Glutamatergic neuron (in vitro differentiated cells): ENCODE measurements at places on chromosomes 3 and 15. TPM values are rescaled to one million over a fixed set of nuclear protein-coding genes. Genes with fewer than 3 reads are reported as not detected.
A peak's percentile ranks its signal among the peaks of the same experiment; 100 is the strongest.

DNA sequence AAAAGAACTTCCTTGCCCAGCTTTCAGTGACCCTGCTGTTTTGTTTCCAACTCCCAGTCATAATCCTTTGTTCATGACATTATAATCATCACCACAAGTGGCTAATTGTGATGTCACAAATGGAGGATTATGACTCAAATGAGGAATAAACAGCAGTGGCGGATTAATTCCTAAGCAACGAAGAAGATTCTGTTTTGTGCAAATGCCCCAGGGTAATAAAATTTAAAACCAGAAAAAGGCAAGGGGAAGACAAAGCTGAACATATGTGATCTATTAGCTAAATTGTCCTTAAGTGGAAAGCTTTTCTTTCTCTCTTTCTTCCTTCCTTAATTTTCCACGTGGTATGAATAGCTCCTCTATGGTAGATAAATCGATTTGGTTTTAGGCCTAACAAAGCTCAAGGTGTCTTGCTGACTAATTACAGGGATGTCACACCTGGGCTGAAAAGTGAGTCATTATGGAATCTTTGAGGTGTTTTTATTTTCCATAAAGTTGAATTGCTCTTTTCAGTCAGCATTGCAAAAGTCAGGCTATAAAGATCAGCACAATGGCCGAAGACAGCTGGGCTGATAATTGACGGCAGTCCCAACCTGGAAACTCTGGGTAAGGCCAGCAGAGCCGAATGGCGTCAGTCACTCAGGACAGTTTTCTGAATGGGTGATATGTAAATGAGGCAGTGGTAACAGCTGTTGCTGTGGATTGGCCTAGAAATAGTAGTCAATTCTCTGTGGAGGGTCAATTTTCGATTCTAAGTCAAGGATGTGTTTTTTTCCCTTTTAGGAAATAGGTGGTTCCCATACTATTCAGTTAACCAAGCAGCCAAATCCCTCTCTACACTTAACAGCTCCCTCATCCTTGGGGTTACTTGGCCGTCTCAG, 121.5 kb downstream of the PTPRG start:
- peak overlapping the region; percentile 43 for H3K4me3 ChIP-seq
- H3K27ac ChIP-seq: peak overlapping the region; percentile 96
- peaks cover 84% of the 10 kb centered on the region for H3K4me1 ChIP-seq
- H3K27me3 ChIP-seq: peaks cover 12% of the 10 kb centered on the region

DNA sequence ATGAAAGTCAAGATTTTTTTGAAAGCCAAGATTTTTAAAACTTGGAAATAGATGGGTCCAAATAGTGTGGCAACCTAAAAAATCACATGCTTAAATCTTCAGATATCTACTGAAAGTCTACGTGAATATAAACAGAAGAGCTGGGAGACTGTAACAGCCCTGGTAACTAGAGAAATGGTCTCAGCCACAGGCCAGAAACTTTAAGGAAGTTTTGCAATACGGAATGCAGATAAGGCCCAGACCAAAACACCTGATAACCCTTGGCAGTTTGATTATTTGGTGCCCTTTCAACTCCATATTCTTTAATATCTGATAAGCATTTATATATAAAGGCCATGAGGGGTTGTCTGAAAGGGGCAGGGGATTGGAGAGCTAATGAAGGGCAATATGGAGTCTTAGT, 537.3 kb upstream of the TGFBR2 start:
- H3K4me1 ChIP-seq: peaks cover 3% of the 10 kb centered on the region
- H3K27ac ChIP-seq: no peak overlapping the region
- no peaks in the 10 kb centered on the region for H3K27me3 ChIP-seq

- H3K36me3 ChIP-seq: no peaks in the 10 kb centered on the region
- no peak for DNase-seq
- no peak overlapping the region for H3K27ac ChIP-seq
- peaks cover 32% of the 10 kb centered on the region for H3K4me1 ChIP-seq
- no peaks in the 10 kb centered on the region for H3K27me3 ChIP-seq
- H3K4me3 ChIP-seq: no peak overlapping the region
These were observed 63.4 kb downstream of the CBLB start for GRCh38 chr3:105805404-105805803.

SI gene
- not detected for total RNA-seq

LSAMP gene
- total RNA-seq: 67.1 TPM

MASP1 gene
- total RNA-seq: 1.7 TPM

FETUB gene
- not detected for total RNA-seq
